ENCODE measurements at places on chromosomes 6 and 20. TPM values are rescaled to one million over a fixed set of nuclear protein-coding genes. Genes with fewer than 3 reads are reported as not detected.

GRCh38 chr20:2640260-2640659 is 12.2 kb upstream of the NOP56 start:
- no peak for DNase-seq

Gene HRH3
- not detected for total RNA-seq

Gene LAMA5
- total RNA-seq = 57.3 TPM

GRCh38 chr20:49916146-49917002 is 1.0 kb upstream of the SPATA2 start:
- peak; percentile 71 for DNase-seq

Gene CST2
- not detected for total RNA-seq
